Activated CD4-positive, alpha-beta T cell treated with anti-CD3 and anti-CD28 coated beads, Interleukin-2, amount 50 U/mL, for 16 hours (primary cell): ENCODE measurements at places on chromosomes 6 and 20.
A peak's percentile ranks its signal among the peaks of the same experiment; 100 is the strongest.

- DNase-seq: no peak
Observed at GRCh38 chr20:2473516-2473915, 2.9 kb upstream of the SNRPB start.

DNA sequence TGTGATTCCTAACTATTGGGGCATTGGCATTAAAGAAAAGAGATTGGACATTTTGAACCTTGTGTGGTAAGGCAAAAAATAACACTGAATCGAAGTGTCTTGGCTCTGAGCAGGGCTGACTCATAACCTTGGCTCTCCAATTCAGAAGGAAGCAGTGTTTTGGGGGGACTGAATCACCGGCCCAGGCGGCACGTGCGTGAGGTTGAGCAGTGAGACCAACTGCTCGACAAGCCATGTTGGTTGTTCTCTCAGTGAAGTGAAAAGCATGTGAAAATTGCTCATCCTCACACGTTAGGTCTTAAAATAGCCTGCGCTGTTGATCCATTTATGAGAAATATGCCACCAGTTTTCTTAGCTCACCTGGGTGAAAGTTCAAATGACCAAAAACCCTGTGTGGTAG is 137.8 kb upstream of the SPACA1 start:
- peak; percentile 14 for DNase-seq

- no peak for DNase-seq
Observed at GRCh38 chr6:145267076-145267867, 468.0 kb downstream of the EPM2A start.

GRCh38 chr20:40766790-40767614 is 78.0 kb upstream of the MAFB start:
- no peak for DNase-seq

DNA sequence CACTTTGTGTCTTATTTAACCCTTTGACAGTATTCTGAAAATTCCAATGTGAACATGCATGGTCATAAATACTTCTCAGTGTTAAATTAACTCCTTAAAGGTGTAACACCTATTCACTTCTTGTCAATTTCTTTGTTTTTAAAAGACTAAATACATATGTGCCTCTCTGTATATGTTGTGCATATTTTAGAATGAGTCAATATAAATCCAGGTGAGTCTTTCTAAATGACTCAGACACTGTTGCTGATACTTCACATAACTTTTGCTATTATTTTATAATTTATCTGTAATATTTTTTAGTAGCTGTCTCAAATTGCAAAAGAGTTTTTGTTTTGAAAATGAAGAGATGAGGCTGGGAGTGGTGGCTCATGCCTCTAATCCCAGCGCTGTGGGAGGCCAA is 36.0 kb downstream of the TIAM2 start:
- DNase-seq: no peak

DNA sequence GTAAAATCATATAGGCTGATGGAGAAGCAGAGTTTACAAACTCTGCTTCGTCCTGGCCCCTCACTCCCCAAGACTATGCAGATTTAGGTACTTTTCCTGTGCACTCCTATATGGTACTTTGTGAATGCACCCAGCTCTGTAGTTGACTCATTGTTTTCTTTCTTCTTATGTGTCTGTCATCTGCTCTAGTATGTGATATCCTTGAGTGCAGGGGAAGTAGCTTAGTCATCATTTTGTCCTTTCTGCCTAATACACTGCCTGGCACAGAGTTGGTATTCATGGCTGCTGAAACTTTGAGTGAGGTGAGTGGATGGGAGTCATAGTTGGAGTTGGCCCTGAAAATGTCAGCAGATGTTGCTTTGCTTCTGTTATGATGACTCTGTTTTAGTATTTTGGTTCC is 222.6 kb downstream of the RNF144B start:
- DNase-seq: no peak

DNA sequence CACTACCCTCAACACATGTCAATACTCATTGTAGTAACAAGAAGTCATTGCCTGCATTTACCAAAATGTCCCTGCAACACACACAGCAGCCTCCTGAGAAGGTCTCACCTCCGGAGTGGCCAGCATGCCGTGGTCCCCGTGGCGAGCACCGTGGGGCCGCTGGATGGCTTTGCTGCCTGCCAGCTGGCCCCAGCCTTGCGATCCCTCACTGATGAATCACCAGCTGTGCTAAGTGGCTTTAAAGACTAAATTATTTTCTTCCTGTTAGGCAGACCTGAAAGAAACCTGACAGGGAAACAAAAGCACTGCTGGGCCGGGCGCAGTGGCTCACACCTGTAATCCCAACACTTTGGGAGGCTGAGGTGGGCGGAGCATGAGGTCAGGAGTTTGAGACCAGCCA is 306.7 kb downstream of the CDH4 start:
- no peak for DNase-seq

DNA sequence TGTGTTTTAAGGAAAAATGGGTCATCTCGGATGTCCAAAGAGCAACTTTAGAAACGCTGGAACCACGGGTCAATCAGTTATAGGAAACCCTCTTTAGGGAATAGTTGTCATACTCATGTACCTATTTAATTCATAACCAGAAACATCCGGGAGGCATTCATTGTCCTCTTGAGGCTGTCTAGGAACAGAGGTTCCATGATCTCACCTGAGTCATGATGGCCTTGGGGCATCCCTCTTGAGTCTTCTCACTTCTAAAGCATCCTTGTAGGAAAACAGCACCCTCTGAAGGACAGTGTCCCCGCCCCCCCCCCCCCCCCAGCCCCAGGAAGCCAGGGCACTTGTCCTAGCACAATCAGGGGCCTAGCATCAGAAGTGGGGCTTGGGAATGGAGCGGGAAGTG is 46.3 kb upstream of the CDH4 start:
- DNase-seq: no peak

DNA sequence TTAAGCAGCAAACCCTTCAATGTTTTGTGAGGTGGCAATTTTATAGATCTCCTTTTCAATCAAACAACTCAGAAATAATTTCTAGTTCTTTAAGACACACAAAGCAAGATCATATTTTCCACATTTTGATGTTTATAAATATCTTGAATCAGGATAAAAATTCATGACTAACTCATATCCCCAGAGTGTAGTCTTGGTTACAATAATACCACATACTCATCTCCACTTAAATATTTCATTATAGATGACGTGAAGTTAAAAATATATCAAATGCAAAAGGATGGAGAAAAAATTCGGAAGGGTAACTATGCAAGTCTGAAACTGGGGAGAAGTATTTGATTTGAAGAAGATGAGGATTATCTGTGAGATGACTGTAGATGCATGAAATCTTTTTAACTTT is 59.8 kb upstream of the HIVEP1 start:
- no peak for DNase-seq
